ENCODE measurements at places on chromosomes 7 and 10. TPM values are rescaled to one million over a fixed set of nuclear protein-coding genes. Genes with fewer than 3 reads are reported as not detected.

- peaks cover 86% of the 10 kb centered on the region for H3K4me1 ChIP-seq
- peak; percentile 84 for DNase-seq
- peak overlapping the region; percentile 87 for H3K27ac ChIP-seq
Measured at GRCh38 chr10:104328896-104329710, 9.2 kb downstream of the ITPRIP start.

DNA sequence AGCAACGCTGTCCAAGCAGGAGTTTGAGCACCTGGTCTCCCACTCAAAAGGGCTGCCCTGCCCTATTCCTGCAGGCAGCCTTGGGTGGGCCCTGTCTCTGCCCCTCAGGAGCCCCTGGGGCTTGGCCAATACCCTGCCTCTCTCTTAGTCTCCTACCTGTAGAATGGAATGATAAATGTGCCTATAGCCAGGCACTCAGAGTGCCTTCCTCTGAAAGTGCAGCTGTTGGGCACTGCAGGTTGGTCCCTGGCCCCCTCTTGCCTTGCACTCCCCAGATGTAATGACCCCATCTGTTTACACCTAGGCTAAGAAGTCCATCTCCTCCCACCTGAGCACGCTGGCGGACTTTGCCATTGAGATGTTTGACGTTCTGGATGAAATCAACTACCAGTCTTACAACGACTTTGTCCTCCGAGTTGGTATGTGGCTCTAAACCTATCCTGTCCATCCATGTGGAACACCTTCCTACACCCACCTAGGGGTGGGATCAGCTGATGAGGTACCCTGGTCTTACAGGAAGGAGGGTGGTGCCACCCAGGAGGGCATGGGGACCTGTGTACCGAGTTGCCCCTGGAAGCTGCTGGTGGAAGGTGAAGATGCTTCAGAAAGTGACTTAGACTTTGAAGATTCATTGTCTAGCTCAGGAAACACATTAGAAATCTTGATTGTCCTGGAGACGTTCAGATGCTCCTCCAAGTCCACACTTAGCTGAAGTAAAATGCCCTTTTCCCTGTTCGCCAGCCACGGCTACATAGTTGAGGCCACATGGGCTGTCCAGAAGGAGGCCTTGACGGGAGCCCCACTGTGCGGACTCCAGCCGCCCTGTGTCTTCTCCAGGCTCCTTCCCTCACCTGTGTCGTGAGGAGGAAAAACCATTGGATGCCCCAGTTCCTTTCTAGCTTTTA is 134.1 kb downstream of the ADCY1 start:
- H3K4me1 ChIP-seq, result no peaks in the 10 kb centered on the region
- peaks cover 30% of the 10 kb centered on the region for H3K27me3 ChIP-seq
- no peak for DNase-seq
- no peaks in the 10 kb centered on the region for H3K36me3 ChIP-seq
- no peak overlapping the region for H3K27ac ChIP-seq
- no peak overlapping the region for H3K4me3 ChIP-seq

DNA sequence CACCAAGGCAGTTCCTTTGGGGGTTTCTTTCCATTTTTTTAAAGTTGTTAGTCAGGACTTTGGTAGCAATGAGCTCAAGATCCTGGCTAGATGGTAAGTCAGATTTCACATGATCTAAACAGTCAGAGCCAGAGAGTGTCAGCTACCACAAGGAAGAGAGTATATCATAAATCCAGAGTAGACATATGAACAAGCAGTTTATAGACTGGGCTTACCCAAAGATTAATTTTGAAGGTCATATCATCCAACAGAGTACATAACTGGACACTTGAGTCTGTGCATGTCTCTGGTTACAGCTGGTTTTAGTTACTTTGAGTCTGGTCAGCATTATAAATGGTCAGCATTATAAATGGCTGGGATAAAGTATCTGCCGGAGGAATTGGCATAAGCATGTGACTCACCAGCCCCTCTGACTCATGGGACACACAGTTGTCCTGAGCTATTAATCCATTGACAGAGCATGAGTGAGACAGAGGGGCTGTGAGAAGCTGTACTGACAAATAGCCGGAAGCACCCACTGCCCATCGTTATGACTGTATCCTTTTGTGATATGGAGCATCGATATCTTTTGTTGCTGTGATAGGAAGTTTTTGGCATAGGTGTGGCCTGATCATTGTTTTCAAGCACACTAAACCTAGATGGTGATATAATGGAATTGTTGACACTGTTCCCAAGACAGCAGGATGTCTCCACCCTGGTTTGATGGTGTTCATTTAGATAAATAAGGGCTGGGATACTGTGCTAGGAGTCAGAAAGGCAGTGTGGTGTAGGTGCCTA is 19.3 kb downstream of the PPP1R3C start:
- no peak for DNase-seq
- H3K36me3 ChIP-seq, result no peaks in the 10 kb centered on the region

- H3K4me3 ChIP-seq, result no peak overlapping the region
- H3K27me3 ChIP-seq, result peaks cover 75% of the 10 kb centered on the region
- H3K4me1 ChIP-seq, result peaks cover 46% of the 10 kb centered on the region
Measured at GRCh38 chr7:1234049-1234880, 1.6 kb downstream of the UNCX start.

DNA sequence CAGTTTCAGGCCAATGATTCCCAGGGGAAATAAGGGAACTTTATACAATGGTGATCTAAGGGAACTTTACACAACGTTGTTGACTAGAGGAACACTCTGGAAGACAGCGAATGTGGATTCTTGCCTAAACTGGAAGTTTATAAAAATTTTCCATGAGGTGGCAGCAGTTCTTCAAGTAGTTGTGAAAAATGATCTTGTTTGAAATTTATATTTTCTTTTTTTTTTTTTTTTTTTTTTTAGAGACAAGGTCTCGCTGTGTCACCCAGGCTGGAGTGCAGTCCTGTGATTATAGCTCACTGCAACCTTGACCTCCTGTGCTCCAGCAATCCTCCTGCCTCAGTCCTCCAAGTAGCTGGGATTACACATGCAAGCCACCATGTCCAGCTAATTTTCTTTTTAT is 32.1 kb upstream of the GTF2I start:
- no peak overlapping the region for H3K27ac ChIP-seq
- no peak for DNase-seq
- no peaks in the 10 kb centered on the region for H3K27me3 ChIP-seq
- H3K4me3 ChIP-seq, result no peak overlapping the region
- no peaks in the 10 kb centered on the region for H3K36me3 ChIP-seq
- H3K4me1 ChIP-seq, result no peaks in the 10 kb centered on the region

GRCh38 chr7:50595491-50596102 is 30.4 kb upstream of the DDC start:
- no peak for DNase-seq
- peaks cover 8% of the 10 kb centered on the region for H3K4me1 ChIP-seq
- peaks cover 10% of the 10 kb centered on the region for H3K27me3 ChIP-seq
- no peak overlapping the region for H3K27ac ChIP-seq

- no peaks in the 10 kb centered on the region for H3K36me3 ChIP-seq
- no peak overlapping the region for H3K27ac ChIP-seq
- H3K4me3 ChIP-seq, result no peak overlapping the region
- DNase-seq, result peak; percentile 22
- H3K27me3 ChIP-seq, result peaks cover 9% of the 10 kb centered on the region
Measured at GRCh38 chr10:132884691-132885271, 57.6 kb downstream of the CFAP46 start.

DNA sequence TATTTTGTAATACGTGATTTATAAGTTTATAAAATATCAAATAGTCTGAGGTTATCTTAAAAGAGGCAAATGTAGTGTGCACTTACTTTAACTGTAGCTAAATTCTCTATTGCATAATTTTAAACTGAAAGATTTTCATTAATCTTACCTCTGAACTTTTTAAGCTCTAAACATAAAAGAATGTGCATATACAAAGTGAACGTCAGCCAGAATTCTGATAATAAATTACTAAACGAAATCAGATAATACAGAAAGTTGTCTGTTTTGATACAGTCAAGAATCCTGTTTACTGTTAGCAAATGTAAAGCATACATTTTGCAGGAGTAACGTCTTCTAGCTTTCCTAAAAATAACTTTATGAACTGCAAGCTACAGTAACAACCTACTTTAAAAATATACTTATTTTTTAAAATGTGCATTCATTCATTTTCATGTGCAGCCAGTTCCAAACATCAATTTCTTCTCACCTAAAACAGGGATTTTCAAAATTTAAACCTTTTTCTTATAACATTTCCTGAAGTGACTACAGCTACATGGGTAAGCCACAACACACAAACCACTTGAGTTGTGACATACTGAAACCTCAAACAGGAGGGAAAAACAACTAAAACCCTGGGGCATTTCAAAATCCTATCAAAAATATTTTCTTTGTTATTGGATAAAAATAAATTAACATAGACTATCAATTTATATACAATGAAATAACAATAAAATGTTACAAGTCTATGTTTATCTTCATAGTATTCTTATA is 92.7 kb downstream of the RNLS start:
- H3K27me3 ChIP-seq, result no peaks in the 10 kb centered on the region
- no peak overlapping the region for H3K27ac ChIP-seq
- H3K4me3 ChIP-seq, result no peak overlapping the region
- no peak for DNase-seq
- no peaks in the 10 kb centered on the region for H3K4me1 ChIP-seq
- no peaks in the 10 kb centered on the region for H3K36me3 ChIP-seq

DNA sequence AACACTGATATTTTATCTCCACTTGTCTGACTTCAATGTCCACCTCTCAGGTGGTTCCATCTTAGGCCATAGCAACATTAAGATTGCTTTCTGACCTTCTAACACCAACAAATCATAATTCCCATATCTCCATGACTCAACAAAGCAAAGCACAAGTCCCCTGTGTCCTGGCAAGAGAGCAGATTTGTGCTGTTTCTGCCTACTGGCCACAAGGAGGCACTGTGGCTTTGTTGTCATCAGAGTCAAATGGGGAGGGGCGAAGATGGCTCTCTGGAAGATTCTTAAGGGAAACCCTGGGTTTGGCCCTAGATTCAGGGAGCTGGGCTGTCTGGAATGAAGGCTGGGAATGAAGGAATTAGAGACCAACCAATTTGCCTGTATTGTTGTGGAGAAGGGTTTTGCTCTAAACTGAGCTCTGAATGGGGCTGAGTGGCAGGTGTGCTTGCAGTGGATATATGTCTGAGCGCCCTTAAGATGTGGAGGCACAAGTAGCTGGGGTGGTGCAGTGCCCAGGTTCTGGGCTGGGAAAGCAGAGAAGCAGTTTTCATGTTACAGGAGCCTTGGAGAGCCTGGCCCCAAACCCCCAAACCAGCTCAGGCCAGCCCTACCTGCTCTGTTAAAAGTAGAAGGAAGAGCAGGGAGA is 154.8 kb upstream of the PRSS58 start:
- H3K4me3 ChIP-seq, result no peak overlapping the region
- H3K27me3 ChIP-seq, result no peaks in the 10 kb centered on the region
- no peaks in the 10 kb centered on the region for H3K4me1 ChIP-seq
- H3K36me3 ChIP-seq, result no peaks in the 10 kb centered on the region
- no peak for DNase-seq

- H3K4me3 ChIP-seq, result no peak overlapping the region
- H3K27ac ChIP-seq, result no peak overlapping the region
- no peaks in the 10 kb centered on the region for H3K4me1 ChIP-seq
- no peaks in the 10 kb centered on the region for H3K36me3 ChIP-seq
- no peak for DNase-seq
- H3K27me3 ChIP-seq, result no peaks in the 10 kb centered on the region
Measured at GRCh38 chr7:84701524-84702306, 485.1 kb downstream of the SEMA3D start.

DNA sequence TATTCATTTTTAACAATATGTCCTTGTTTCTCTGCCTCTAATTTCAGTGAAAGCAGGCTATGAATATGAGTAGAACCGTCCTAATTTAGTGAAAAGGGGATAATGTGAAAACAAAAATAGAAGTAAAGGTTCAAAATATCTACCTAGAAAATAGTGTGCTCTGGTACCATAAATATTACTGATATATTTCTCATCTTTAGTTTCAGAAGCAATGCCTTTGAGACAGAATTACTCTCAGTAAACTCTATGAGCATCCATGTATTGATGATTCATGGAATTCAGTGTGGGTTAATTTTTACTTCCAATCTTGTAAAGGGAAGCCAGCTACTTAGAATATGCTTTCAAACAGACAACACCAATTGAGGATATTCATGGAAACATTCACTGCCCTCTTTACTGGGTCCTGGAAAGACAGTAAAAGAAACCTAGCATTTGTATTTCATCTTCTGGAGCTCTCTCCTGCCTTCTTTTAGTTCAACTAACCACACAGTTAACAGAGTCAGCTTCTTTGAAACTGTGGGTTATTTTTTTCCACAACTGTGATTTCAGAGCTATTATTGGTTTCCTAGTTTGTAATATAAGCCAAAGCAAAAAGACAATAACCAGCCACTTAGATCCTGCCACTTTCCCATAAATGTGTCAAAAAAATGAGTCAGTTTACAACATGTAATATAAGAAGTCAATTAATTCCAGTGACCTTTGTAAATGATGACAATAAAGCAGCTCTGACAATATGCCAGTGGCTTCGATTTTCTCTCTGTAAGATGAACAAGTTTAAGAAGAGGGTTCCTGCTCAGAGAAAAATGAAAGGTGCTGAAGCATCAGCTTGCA is 1.7 kb downstream of the LRRN3 start:
- H3K36me3 ChIP-seq, result no peaks in the 10 kb centered on the region
- peaks cover 3% of the 10 kb centered on the region for H3K27me3 ChIP-seq
- peak overlapping the region; percentile 6 for H3K27ac ChIP-seq
- H3K4me3 ChIP-seq, result peak overlapping the region; percentile 91
- no peak for DNase-seq
- H3K4me1 ChIP-seq, result peaks cover 36% of the 10 kb centered on the region

DNA sequence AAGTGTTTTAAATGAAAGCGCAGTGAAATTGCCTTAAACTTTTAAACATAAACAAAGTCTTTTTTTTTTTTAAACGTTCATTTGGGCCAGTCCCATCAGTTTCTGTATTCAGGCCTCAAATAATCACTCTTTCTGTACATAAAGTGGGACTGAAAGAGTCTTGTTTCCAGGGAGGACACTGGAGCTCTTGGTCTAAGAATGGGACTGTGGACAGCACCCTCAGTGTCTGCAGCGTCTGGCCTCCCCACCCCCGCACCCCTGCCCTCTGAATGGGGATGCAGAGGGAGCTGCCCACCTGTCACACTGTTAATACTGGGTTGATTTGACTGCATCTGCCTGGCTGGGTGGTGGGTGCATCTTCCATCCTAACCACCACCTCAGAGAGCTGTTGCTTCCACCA is 5.2 kb downstream of the ZNF365 start:
- no peak overlapping the region for H3K27ac ChIP-seq
- no peaks in the 10 kb centered on the region for H3K4me1 ChIP-seq
- no peaks in the 10 kb centered on the region for H3K27me3 ChIP-seq
- H3K36me3 ChIP-seq, result no peaks in the 10 kb centered on the region
- DNase-seq, result no peak
- H3K4me3 ChIP-seq, result no peak overlapping the region

The PVRIG gene
- total RNA-seq, result 96.8 TPM

The AKR1E2 gene
- 24.5 TPM for total RNA-seq

The SPDYE6 gene
- not detected for total RNA-seq

The TMEM184A gene
- total RNA-seq, result 0.38 TPM

The GPER1 gene
- total RNA-seq, result 0.23 TPM

The PAPOLB gene
- total RNA-seq, result not detected

The UPK3B gene
- 6.1 TPM for total RNA-seq
